Anterior cingulate cortex (tissue), 58 donors: ENCODE measurements at places on chromosomes 5 and 9.

GRCh38 chr9:100689635-100690034 is 111.8 kb downstream of the CAVIN4 start:
- no peak for DNase-seq

DNA sequence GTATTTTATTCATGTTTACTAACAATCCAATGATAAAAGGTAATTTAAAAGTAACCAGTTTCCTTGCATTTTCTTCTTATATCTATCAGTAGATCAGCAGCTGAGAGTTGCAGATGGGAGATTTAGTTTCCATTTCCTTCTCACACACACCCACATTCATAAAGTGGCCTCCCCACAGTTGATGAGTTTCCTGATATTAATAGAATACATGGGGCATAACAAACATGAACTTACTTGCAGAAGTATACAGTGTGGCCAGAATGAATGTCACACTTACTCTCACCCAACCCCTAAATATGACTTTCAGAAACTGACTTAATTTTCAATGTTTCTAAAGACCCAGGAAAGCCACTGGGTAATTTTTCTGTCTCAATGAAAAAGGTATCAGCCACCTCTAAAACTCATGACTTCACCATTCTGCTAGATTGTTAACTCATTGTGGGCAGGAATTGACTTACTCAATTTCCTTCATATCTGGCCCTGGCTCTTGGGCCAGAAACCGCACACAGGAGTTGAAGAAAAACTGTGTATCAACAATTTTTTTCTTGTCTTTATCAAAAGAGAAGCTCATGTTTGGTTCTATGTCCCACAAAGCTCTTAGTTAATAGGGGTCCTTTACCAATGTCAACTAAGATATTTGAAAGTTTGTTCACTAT is 63.5 kb upstream of the OSMR start:
- no peak for DNase-seq

GRCh38 chr5:59785676-59786333 is 107.7 kb downstream of the PDE4D start:
- DNase-seq: no peak

- DNase-seq: no peak
Observed at GRCh38 chr9:13532407-13532806, 252.9 kb upstream of the MPDZ start.

- DNase-seq: no peak
Observed at GRCh38 chr5:71782393-71782770, 63.3 kb downstream of the CARTPT start.

GRCh38 chr9:105168870-105169319 is 75.6 kb upstream of the SLC44A1 start:
- no peak for DNase-seq

DNA sequence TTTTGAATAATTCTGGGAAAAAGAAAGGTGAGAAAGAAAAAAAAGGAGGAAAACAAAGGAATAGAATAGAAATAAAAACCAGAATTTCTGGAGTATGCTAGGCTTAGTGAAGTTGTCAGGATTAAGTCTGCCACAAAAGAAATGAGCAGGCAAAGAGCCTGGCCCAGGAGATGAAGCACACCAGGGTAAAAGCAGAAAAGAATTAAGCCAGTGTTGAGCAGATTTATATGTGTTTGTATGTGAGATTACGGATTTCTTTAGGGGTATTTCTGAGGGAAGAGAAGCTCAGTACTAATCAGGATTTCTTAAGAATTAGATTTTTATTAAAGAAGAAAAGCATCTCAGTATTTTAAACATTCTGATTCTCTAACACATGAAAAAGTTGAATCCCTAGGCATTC is 74.5 kb downstream of the MRPS27 start:
- DNase-seq: no peak

DNA sequence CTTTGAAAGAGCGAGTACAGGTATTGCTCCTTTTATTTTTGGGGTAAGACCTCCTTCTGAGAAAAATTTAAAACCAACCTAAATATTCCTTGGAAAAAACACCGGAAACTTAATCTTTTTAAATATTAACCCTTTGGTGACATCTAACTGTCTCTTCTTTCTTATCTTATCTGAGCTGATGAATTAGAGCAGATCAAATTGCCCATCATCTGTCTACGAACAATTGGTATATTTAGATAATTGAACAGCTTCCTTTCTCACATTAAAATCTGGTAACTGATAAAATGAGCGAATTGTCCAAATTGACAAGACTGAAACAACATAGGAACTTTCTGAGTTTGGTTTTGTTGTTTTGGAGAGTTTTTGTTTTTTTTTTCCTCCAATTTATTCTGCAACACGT is 2.0 kb downstream of the ISL1 start:
- no peak for DNase-seq

GRCh38 chr5:84487963-84488362 is 103.3 kb upstream of the EDIL3 start:
- DNase-seq: no peak

DNA sequence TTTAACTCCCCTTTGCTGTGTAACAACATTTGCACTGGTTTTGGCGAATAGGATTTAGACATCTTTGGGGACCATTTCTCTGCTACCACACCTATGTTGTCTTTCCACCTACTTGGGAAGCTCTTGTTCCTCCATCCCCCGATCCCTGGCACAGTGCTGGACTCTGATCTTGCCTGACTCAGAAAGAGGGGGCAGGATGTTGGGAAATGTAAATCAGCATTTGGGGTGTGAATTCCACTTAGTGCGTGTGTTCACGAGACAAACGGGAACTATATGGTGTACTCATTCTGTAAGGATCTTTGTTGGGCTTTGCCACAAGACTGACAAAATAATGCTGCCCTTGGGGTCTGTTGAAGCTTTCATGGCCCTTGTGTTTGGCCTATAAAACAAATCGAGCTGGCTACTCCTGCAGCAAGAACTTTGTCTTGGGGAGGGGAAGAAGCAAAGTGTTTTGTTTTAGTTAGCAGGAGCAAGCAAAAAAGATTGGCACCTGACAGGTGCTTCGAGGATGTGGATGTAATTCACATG is 18.5 kb downstream of the TMEM268 start:
- DNase-seq: no peak

DNA sequence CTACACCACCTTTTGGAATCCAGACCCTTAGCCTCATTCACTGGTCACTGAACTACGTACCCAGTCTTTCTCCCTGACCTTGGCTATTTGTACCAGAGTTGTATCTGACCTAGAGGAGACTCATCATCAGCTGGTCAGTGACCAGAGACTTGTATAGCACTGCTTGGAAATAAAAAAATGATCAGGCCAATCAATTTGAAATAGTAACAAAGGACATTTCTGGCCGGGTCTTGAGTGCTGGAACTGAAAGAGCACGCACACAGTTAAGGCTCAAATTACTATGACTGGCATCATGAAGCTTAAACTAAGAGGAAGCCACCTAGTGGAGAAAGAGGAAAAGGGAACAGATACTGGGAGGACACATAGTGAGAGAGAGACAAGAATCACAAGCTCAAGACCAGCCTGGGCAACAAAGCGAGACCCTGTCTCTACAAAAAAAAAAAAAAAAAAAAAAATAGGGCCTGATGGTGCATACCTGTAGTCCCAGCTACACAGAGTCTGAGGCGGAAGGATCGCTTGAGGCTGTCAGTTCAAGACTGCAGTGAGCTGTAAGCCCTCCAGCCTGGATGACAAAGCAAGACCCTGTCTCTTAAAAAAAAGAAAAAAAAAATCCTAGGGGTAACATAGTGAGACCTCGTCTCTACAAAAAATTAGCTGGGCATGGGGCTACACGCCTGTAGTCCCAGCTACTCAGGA is 12.8 kb upstream of the SRP19 start:
- no peak for DNase-seq

- DNase-seq: no peak
Observed at GRCh38 chr5:98206566-98206965, 566.9 kb upstream of the RGMB start.

DNA sequence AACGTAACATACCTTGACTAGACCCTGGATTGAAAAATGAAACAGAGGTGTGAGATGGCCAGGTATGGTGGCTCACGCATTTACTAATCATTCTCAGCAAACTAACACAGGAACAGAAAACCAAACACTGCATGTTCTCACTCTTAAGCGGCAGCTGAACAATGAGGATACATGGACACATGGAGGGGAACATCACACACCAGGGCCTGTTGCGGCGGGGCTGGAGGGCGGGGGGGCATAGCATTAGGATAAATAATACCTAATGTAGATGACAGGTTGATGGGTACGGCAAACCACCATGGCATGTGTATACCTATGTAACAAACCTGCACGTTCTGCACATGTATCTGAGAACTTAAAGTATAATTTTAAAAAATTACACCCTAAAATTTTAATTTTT is 15.9 kb downstream of the RAPGEF6 start:
- DNase-seq: no peak

DNA sequence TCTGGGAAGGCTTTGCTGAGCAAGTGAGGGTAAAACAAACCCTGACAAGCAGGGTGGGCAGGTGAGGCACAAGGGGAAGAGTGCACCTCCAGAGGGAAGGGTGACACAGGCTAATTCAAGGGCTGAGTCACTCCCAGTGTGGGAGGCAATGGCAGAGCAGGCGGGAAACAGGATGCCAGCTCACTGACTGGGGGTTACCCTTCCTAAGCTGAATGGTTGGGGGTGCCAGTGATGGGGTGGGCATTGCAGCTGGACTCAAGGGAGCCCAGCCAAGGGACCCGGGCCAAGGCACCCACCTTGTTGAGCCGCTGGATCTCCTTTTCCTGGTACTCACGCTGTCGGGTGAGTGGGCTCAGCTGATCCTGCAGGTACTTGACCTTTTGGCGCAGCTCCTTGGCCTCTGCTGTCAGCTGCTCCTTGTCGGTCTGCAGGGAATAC is 18.4 kb downstream of the GPX3 start:
- DNase-seq: no peak

DNA sequence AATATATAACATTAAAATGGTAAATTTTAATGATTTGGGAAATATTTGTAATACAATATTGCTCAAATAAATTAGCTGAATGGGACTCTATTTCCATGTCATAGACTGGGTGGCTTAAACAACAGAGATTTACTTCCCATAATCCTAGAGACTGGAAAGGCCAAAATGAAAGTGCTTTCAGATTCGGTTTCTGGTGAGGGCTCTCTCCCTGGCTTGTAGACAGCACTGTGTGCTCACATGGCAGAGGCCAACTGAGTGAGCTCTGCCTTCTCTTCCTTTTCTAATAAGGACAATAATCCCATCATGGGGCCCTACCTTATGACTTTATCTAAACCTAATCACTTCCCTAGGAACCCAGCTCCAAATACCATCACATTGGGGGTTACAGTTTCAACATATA is 196.2 kb downstream of the MARCHF11 start:
- no peak for DNase-seq

GRCh38 chr5:120080781-120081180 is 383.3 kb upstream of the PRR16 start:
- no peak for DNase-seq

GRCh38 chr9:17488662-17489061 is 90.2 kb upstream of the SH3GL2 start:
- no peak for DNase-seq

GRCh38 chr5:129125819-129126218 is 31.3 kb downstream of the ISOC1 start:
- no peak for DNase-seq

- no peak for DNase-seq
Observed at GRCh38 chr9:122551371-122551770, 1.5 kb upstream of the OR1N2 start.

DNA sequence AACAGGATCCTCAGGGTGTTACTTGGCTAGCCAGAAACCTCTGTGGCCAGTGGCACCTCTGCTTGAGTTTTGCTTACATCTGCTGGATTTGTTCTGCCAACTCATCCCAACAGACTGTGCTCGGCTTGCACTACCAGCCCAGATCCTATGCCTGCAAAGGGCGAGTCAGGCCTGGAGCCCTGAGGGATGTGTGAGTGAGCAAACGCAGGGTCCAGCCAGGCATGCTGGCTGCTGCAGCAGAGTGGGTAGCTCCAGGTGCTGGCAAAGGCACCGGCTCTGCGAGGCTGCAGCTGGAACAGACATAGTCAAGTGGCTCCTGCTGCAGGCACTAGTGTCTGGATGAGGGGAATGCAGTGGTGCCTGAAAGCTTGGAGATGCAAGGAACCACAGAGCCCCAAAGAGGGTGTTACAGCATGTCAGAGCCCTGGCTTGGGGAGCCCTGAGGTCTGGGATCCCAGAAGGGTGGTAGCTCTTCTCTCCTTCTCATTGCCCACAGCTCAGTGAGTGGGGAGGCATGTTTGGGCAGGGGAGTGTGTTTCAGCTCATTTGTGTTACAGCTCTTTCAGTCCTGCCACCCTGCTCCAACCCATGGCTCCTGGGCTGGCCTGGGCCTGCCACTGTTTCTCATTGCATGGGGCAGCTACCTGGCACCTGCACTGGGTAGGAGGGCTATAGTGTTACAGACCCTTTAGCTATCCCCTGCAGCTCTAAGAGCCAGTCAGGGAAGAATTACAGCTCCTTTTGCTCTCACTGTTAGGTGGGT is 332.6 kb downstream of the TAF11L14 start:
- DNase-seq: no peak

DNA sequence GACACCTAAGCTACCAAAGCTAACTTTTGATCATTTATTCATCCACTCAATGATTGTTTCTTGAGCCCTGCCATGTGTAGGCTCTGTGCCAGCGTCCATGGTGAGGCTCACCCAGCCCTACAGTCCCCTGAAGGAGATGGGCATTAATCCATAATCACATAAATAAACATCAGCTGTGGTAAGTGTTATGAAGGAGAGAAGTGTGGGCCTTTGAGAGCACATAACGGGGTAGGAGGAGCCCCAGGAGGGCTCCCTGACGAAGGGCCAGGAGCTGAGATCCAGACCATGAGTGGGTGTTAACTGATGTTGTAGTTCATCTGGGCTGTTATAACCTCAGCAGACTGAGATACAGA is 53.9 kb upstream of the AFAP1L1 start:
- no peak for DNase-seq

GRCh38 chr5:27516437-27516836 is 478.1 kb upstream of the CDH9 start:
- DNase-seq: no peak

DNA sequence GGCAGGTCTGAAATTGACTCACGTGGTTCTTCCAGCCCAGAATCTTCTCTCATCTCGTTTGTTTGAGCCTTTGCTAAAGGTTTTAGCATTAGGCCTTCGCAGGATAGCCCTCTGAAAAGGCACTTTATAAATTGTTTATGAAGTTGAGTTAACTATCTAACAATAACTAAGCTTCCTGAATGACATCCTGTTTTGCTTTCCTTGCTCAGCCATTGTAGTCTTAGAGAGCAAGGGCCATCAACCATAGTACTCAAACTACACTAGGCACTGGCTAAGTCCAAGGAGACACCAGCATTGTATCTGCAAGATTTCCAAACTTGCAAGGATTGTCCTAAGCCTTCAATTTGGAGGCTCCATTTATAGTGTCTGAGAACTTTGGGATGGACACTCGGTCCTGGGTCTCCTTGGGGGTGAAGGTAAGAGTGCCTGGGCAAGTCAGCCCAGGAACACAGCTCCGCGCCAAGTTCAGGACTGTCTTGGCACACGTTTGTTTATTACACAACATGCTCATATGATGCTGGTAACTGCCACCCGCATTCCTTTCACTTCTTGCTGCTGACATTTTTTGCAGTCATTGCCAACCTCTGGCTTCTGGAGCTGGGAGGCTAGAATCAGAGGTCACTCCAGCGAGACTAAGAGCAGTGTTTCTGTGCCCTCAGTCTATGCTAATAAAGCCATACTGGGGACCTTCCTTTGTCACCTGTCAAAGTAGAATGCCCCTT is 151.1 kb downstream of the ESM1 start:
- no peak for DNase-seq
